ENCODE measurements at places on chromosomes 1 and 21. TPM values are rescaled to one million over a fixed set of nuclear protein-coding genes. Genes with fewer than 3 reads are reported as not detected.
A peak's percentile ranks its signal among the peaks of the same experiment; 100 is the strongest.

The MPL gene
- not detected for total RNA-seq

The SUMO3 gene
- total RNA-seq: 64.4 TPM

The MARCKSL1 gene
- total RNA-seq: 82.8 TPM

The RGS13 gene
- total RNA-seq: 3.2 TPM

The OPTC gene
- total RNA-seq: not detected

DNA sequence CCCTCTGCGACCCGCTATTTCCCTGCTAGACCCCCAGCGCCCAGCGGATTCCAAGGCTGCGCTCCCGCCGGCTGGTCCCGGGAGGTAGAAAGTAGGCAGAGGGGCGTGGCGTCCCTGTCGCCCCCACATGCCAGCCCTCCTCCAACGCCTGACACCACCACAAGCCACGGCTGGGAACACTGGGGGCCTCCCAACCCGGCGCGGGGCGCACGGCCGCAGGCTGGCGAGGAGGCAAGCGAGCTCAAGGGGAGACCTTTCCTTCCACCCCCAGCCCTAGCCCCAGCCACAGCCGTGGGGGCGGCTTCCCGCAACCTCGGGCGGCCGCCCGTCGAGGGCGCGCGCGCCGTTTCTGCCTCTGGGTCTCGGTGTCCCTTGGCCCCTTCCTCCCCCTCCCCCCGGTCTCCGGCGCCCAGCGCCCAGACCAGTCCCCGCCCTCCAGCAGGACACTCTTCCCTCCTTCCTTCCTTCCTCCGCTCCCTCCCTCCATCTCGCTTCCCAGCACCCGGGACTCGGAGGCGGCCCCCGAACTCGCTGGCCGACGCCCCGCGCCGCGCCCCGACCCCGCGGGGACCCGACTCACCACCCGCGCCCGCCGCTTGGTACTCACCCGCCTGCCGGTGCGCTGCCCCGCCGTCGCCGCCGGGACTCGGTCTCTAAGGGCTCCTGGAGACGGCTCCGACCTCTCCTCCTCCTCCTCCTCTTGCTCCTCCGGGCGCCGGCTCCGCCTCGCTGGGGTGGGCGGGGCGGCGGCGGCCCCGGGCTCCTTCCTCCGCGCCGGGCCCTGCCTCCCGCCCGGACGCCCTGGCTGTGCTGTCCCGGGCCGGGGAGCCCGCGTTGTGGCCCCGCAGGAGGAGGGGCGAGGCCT, at the start of gene GNG12:
TSS of gene GNG12 (minus strand) at position 731 of the 865 bp plus-strand sequence. CDS start 125,781 bp downstream, outside the sequence.
- DNase-seq: peak; percentile 60

The COL24A1 gene
- total RNA-seq: 0.33 TPM

DNA sequence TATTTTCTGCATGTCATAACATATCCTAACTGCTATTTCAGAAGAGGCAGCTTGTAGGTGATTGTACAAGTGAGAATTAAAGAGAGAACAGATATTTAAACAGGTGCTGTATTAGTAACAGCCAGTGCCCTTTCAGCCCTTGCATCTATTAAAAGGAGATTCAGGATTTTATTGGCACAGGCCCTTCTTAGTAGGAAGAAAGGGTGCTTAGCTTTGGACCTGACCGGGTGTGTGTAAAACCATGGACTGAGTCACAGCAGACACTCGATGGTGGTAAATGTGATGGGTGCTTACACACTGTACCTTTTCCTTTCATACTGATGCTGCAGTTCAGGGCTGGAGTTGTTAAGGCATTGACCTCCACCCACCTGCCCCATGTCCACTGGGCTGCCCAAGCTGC, 12.7 kb upstream of the CD101 start:
- DNase-seq: no peak

The HOOK1 gene
- 33.7 TPM for total RNA-seq

The NAV1 gene
- 22.7 TPM for total RNA-seq

The TNFRSF9 gene
- total RNA-seq: 0.59 TPM

- DNase-seq: no peak
Observed at GRCh38 chr1:1554550-1554925, 14.1 kb upstream of the TMEM240 start.

GRCh38 chr1:109803901-109804331, 40.2 kb upstream of the EPS8L3 start:
- no peak for DNase-seq

DNA sequence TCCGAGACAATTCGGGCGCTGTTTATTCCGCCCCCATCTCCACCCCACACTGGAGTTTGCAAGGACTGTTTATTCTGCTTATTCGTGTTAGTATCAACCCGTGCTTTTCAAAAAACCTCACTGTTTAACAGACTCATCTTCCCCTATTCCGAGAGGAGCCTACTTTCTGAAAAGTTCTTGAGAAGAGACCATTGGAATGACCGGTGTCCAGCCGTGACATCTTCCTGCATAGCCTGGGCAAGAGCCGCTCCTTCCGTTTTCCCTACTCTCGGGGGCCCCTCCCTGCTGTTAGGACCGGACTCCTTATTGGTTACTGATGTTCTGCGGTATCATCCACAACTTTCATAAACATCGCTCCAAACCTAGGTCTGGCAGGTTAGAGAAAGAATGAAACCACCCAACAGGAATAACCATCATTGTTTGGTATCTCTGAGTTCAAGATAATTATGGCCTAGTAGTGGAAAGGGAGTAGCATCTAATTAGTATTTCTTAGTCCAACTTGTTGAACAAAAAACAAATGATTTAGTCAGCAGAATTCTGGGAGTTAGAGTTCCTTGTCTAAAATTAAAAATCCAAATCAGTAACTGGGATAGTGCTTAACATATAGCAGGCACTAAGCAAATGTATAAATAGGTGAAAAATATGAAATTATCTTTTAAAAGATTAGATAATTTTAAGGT, 837 bp downstream of the STXBP3 start:
- peak; percentile 73 for DNase-seq

The RAB7B gene
- total RNA-seq: 2.9 TPM

GRCh38 chr1:47650611-47651010, 212.8 kb downstream of the FOXD2 start:
- DNase-seq: no peak

GRCh38 chr1:17919525-17920439, 164.6 kb downstream of the ACTL8 start:
- DNase-seq: no peak

The DMRTA2 gene
- not detected for total RNA-seq

- DNase-seq: peak; percentile 93
Observed at GRCh38 chr1:241519308-241520079, at the start of gene FH. Gene FH, minus strand, starts transcription at chr1:241519755. Its CDS starts 33 bp downstream, at chr1:241519722.

The ZBTB48 gene
- total RNA-seq: 19.6 TPM

GRCh38 chr1:55612988-55613387, 397.8 kb upstream of the USP24 start:
- no peak for DNase-seq

- no peak for DNase-seq
Observed at GRCh38 chr1:204094313-204094729, 21.4 kb downstream of the SOX13 start.

- DNase-seq: no peak
Observed at GRCh38 chr1:81335876-81336275, 464.9 kb upstream of the ADGRL2 start.

GRCh38 chr1:58584082-58584895, 7.2 kb upstream of the TACSTD2 start:
- DNase-seq: no peak

- DNase-seq: no peak
Observed at GRCh38 chr1:236281198-236281653, 532 bp downstream of the ERO1B start.

GRCh38 chr1:47482786-47483185, 44.9 kb downstream of the FOXD2 start:
- no peak for DNase-seq

The FALEC gene
- total RNA-seq: not detected

- peak; percentile 16 for DNase-seq
Observed at GRCh38 chr21:41596241-41596925, 88.4 kb upstream of the TMPRSS2 start.

The TARBP1 gene
- 12.3 TPM for total RNA-seq

GRCh38 chr1:32981003-32981901, 16.6 kb upstream of the RNF19B start:
- DNase-seq: peak; percentile 73

The UBASH3A gene
- 0.66 TPM for total RNA-seq

GRCh38 chr1:53766831-53767405, 28.0 kb upstream of the GLIS1 start:
- DNase-seq: no peak

DNA sequence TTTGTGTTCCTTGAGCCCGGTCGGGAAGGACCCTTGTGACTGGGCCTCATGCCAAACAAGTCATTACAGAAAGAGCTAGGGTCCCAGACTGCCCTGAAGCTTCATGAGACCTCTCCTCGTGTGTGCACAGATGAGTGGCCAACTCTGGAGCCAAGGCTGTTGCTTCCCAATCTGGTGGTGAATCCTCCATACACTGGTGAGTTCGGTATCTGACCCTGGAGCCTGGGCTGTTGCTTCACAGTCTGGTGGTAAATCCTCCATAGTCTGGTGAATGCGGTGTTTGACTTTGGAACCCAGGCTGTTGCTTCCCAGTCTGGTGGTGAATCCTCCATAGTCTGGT, 737.8 kb downstream of the MATN1 start:
- DNase-seq: no peak

- DNase-seq: no peak
Observed at GRCh38 chr1:15706751-15707150, 22.6 kb downstream of the PLEKHM2 start.

The RAB3B gene
- not detected for total RNA-seq

The PCAT6 gene
- not detected for total RNA-seq

GRCh38 chr1:169877800-169878491, 15.8 kb downstream of the SCYL3 start:
- no peak for DNase-seq

- DNase-seq: no peak
Observed at GRCh38 chr1:94027721-94028515, 93.0 kb downstream of the ABCA4 start.

The KRTAP20-4 gene
- not detected for total RNA-seq

GRCh38 chr21:43343095-43343991, 83.6 kb downstream of the SIK1 start:
- DNase-seq: peak; percentile 83

DNA sequence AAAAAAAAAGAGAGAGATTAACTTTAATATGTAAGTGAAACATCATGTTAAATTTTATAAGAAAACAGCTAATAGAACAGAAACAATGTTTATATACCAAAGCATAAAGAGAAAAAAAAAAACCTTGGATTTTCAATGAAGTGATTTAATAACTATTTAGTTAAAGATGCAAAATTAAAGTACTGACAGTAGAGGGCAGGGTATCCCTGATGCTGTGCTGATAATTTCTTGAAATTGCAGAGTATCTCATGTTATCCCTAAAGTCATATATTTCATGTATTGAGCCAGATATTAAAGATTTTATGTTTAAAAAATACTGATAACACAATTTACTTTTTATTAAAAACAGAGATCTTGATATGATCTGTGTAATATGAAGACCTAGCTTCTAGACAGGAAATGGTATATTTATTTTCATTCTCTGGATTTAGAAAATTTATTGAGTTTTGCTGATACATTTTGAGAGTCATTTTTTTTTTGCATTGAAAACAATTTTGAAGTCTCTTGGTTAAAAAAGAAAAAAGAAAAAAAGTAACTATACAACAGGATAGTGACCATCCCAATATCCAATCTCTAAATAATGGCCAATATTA, 273.2 kb downstream of the USP25 start:
- DNase-seq: no peak

DNA sequence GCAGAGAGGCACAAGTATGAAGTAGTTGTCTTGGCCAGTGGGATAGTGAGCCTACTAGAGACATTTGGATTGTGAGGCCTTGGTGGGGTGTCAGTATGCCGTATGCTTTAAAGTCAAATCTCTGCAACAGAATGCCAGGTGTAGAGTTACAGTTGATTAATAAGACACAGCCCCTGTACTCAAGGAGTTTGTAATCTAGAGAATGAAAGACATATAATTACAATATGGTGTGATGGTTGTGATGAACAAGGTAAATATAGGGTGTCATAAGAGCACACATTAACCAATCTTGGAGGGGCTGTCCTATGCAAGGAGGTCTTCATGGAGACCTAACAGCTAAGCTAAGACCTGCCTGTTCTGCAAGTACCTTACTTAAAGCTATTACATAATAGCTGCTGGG, 113.1 kb downstream of the ATF6 start:
- DNase-seq: no peak

DNA sequence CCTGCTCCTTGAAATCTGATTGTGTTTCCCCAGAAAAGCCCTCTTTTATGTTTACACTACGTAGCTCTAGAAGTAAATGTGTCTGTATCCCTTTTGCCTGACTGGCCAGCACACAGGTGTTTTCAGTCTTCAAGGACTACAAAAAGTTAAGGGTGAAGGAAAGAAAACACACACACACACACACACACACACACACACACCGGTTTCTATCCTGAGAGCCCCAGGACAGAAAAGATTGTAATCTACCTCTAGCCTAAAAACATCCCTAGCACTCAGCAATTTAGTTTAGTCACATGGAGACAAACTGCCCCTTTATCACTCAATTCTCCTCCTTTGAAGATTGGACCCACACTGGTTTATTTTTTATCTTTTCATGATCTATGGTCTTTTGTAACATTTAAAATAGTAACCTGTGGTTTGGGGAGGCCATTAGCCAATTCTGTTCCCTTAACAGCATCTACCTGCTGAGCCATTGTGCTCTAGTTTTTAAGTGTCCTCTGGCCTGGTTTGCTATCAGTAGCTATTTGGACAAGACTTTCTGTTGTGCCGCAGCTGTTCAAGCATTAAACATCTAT, 15.8 kb upstream of the TRIM45 start:
- no peak for DNase-seq

The KMO gene
- 1.1 TPM for total RNA-seq

DNA sequence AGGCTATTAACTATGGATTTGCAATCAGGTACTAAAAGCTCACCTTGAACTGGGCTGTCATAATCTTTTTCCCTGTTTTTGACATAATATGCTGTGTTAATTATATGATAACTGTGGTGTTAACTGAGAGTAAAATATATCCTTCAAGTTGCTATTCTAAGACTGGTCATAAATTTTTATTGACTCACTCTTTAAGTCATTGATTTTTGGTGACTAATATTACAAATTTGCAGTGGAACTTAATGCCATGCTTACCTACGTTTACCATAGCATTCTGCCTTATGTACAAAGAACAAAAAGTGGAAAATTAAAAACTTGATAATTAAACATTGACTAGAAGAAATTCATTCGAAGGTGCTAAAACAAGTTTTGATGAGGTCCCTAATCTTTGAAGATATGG, 872.4 kb downstream of the BRINP3 start:
- no peak for DNase-seq

- no peak for DNase-seq
Observed at GRCh38 chr21:31772674-31773555, 41.0 kb upstream of the SCAF4 start.

GRCh38 chr21:31429506-31429905, 85.4 kb upstream of the TIAM1 start:
- no peak for DNase-seq
